NAMALWA (cell line): ENCODE measurements at places on chromosomes 6 and 20.

DNA sequence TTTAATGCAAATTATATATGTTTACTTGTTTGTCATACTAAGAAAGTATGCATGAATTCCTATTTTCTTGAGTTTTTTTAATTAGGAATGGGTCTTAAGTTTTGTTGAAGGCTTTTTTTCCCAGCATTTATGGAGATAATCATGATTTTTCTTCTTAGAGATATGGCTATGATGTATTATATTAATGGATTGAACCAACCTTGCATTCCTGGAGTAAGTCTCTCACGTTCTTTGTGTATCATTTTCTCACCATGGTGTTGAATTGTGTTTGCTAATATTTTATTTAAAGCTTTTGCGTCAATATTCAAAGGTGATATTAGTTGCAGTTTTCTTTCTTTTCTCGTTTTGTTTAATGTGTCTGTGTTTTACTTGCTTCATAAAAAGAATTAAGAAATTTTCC is 48.4 kb upstream of the SLC35D3 start:
- DNase-seq, result no peak

DNA sequence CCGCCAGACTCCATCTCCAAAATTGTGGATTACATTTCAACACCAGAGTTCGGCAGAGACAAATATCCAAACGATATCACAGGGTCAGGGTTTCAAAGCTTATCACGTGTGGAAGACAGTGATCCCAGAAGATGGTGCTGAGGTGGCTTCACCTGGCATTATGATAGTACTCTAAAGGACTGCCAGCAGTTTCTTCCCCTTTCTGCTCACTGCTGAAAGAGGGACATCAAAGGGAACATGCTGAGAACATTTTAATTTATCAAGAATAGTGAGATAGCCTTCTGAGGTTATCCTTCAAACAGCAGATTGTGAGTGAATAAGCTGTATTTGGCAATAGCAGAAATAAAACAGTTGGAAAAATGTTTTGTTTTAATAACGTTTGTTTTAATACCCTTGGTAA is 79.7 kb downstream of the FIG4 start:
- DNase-seq, result peak; percentile 25

- DNase-seq, result peak; percentile 93
Observed at GRCh38 chr6:134123666-134124208, 71.3 kb upstream of the SLC2A12 start.

DNA sequence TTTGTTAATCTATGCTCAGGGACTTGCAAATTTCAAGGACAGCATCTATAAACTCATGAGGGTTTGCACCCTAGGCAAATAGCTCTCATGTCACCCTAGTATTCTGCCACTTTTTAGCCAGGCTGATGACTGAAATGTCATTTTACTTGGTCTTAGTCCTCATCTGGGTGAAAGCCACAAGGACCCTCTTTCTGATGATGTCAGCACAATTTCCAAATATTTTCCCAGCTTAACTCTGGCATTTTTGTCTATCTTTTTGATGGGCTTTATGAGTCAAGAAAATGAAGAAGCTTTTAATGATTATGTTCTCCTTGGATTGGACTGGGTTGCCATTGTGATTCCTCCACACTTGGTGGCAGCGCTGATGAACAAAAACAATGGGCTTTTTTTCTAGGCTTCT is 420.1 kb upstream of the BTBD3 start:
- DNase-seq, result no peak

- no peak for DNase-seq
Observed at GRCh38 chr6:167005350-167006159, 6.4 kb downstream of the CEP43 start.

DNA sequence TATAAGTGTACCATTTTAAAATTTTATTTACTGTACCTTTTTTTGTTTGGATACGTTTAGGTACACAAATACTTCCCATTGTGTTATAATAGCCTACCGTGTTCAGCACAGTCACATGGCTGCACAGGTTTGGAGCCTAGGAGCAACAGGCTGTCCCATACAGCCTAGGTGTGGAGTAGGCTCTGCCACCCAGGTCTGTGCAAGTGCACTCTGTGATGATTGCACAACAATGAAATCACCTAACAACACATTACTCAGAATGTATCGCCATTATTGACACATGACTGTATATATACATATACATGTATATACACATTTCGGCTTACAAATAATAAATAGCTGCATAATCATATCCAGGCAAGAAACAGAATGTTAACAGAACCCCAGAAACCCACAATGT is 15.4 kb downstream of the SERAC1 start:
- no peak for DNase-seq

DNA sequence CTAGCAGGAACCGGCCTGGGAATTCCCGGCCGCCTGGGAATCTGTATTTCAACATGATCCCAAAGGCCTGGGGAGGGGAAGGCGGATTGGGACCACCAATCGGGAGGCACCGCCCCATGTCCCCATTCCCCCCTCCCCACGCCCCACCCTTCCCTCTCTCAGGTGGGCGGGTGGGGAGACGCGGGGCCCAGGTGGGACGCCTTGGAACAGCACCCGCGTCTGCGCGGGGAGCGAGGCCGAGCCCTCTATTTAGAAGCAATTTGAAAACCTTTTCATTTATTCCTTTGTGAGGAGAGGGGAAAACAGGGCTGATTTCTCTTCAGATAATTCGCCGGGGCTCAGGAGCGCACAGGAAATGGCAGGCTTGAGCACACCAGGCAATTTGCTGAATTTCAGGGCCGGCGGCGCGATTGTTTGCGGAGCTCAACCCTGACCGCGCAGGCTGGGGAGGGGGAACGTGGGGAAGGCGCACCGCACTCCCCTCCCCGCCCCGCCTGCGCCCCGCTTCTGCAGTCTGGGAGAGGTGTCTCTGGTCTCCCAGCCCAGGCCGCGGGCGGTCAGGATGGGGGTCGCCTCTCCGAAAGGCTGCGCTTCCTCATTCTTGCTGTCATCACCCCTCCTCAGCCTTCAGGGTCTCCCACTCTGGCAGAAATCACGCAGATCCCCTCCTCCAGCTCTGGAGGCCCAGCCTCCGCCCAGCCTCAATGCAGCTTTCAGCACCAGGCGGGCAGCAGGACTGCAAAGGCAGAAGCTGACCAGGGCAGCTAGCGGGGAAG is 170.0 kb downstream of the GRM4 start:
- no peak for DNase-seq

- no peak for DNase-seq
Observed at GRCh38 chr20:63264519-63264918, 8.1 kb upstream of the ARFGAP1 start.

DNA sequence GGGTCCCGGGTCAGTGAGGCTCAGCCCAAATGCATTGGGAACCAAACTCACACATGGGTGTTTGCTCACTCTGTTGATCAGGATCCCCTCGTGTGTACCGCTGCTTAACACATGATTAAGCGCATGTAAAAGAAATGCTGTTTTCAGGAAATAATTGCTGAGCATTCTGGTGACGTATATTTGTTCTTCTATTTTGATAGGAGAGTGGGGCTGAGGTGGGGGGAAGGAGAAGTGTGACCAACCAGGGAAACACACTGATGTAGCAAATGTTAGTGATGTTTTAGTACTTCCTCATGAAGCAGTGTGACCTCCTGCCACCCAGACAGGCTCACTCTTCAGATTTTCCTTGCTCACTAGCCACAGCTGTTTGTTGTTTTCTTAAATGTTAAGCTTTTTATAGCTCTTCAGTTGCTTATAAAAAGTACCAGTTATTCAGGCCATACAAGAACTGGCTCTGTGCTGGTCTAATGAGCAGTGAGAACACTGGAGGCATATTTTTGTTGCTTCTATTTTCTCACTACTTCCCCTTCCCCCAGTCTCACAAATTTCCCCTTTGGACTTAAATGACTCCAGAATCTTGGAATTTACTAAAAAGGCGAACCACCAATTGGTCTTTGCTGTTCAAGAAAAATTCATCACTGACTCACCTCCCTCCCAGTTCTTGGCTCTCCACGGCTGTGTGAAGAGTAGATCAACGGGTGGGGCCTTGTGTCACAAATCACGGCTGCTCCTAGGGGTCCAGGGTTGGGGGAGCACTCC is 79.2 kb upstream of the BACH2 start:
- peak; percentile 98 for DNase-seq

DNA sequence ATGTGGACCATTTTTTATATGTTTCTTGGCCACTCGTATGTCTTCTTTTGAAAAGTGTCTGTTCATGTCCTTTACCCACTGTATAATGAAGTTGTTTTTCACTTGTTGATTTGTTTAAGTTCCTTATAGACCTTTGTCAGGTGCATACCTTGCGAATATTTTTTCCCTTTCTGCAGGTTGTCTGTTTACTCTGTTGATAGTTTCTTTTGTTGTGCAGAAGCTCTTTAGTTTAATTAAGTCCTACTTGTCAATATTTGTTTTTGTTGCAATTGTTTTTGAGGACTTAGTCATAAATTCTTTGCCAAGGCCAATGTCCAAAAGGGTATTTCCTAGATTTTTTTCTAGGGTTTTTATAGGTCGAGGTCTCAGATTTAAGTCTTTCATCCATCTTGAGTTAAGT is 66.2 kb downstream of the UNC5CL start:
- DNase-seq, result no peak

DNA sequence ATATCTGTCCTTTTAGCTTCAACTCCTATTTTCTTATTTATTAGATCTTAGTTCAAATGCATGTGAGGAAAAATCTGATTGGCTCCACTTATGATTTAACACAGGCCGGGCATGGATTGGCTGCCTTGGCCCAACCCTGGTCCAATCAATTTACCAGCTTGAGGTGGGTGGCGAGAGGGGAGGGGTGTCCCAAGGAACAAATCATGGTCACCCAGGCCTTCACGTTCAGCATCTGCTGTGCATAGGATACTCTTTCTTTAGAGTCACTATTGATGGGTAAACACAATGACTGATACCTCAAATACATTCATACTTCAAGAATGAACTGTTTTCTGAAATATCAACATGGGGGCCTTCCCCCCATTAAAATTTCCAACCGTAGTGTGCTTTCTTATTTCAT is 14.9 kb upstream of the BACH2 start:
- DNase-seq, result peak; percentile 76

DNA sequence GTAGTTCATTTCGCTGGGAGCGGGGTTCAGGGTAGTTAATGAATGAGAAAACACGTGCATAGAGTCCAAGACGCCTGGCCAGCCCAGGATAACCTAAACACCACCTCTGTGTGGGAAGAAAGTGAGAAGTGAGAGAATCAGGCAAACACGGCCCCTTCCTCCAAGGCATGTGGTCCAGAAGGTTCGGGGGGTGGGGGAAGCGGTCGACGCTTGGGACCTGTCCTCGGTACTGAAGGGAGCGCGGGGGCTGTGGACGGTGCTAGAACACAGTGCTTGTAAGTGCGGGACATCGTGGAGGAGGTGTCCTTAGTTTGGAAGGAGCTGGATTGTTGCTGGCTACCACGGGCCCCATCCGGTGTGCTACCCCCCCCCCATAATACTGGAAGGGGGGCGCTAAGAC is 1.7 kb upstream of the VSTM2L start:
- no peak for DNase-seq

- DNase-seq, result no peak
Observed at GRCh38 chr20:48444249-48444648, 383.6 kb downstream of the PREX1 start.

DNA sequence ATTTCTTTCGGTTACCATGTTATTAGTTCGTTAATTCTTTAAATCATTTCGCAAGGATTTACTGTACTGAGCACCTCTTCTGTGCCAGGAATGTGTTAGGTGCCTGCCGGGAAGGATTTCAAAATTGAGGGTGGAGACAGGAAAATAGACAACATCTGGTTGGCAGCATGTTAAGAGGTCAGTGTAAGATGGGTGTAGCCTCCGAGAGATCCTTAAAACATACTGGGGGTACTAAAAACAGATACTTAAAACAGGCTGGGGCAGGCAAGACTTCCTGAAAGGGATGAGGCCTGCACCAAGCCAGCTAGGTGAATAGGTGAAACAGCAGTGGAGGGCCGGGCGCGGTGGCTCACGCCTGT is 178.0 kb upstream of the SGK1 start:
- DNase-seq, result no peak

DNA sequence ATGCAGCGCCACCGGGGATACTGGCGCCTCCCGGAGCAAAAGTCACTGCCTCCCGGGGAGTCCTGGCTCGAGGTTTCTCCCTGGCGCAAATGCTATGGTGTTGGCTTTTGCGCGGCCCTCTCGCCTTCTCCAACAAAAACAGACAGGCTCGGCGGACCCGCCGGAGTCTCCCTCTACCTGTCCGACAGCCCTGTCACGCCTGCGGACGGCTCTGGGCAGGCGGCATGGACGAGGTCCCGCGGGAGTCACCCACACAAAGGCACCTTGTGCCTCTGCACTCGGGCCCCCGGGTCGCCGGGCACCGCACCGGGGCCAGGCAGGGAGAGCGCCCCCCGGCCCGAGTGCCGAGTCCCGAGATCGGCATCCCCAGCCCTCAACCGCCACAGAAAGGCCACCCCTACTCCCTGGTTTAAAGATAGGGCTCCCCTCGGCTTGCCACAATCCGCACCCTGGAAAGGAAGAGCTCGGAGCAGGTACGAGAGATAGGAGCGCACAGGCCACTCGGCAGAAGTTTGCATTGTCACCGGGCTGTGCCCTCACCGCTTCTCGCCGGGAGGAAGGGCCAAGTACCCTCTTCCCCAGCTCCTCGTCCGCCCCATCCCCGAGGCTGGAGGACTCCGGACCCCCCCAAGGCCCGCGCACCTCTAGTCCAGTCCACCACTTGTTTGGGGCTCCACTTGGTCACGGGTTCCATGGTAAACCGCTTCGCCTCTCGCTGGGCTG is 903 bp downstream of the CNKSR3 start:
- no peak for DNase-seq

GRCh38 chr20:53364646-53365045 is 229.0 kb downstream of the ZNF217 start:
- DNase-seq, result no peak
